ENCODE measurements at places on chromosomes 6 and 20. TPM values are rescaled to one million over a fixed set of nuclear protein-coding genes. Genes with fewer than 3 reads are reported as not detected.

Gene HLA-DOA
- total RNA-seq, result 1.7 TPM

Gene TFAP2B
- total RNA-seq, result not detected

Gene MOCS3
- total RNA-seq, result 3.1 TPM

Gene BFSP1
- 0.12 TPM for total RNA-seq

Gene GSTA2
- not detected for total RNA-seq

Gene VSX1
- not detected for total RNA-seq

Gene UNC5CL
- 1.9 TPM for total RNA-seq

Gene TSPO2
- total RNA-seq, result not detected

Gene PRPH2
- not detected for total RNA-seq

Gene SAMD3
- 1.8 TPM for total RNA-seq

Gene CLIC5
- total RNA-seq, result 2.2 TPM

Gene FAM184A
- 13.8 TPM for total RNA-seq

Gene PPIL1
- 46.0 TPM for total RNA-seq

Gene ADAM33
- total RNA-seq, result not detected

Gene PPIL6
- total RNA-seq, result not detected

Gene MATN4
- 0.48 TPM for total RNA-seq

Gene FGD2
- 0.50 TPM for total RNA-seq

Gene LY6G6C
- not detected for total RNA-seq

Gene HCK
- total RNA-seq, result not detected

Gene ANKRD66
- not detected for total RNA-seq

Gene NEURL2
- 1.2 TPM for total RNA-seq

Gene GHRH
- not detected for total RNA-seq

Gene SYNDIG1
- not detected for total RNA-seq

Gene UBD
- 0.32 TPM for total RNA-seq

Gene DZANK1
- total RNA-seq, result 2.0 TPM

Gene SIRPB1
- 2.1 TPM for total RNA-seq

Gene SLC32A1
- not detected for total RNA-seq

Gene PRR18
- total RNA-seq, result 0.11 TPM

Gene KCTD20
- 50.6 TPM for total RNA-seq

Gene OOEP
- total RNA-seq, result 0.86 TPM

Gene IL17A
- 9.1 TPM for total RNA-seq

Gene CFAP61
- 0.51 TPM for total RNA-seq

Gene SAMD10
- total RNA-seq, result 30.7 TPM

Gene C20orf204
- total RNA-seq, result 3.3 TPM

Gene ZC3H12D
- 89.9 TPM for total RNA-seq

Gene ZNF334
- 4.9 TPM for total RNA-seq

Gene RIPOR2
- total RNA-seq, result 60.0 TPM

Gene CRISP3
- total RNA-seq, result not detected

Gene LPA
- total RNA-seq, result not detected

Gene SNPH
- 2.5 TPM for total RNA-seq
